ENCODE measurements at places on chromosomes 3 and 15. TPM values are rescaled to one million over a fixed set of nuclear protein-coding genes. Genes with fewer than 3 reads are reported as not detected.
A peak's percentile ranks its signal among the peaks of the same experiment; 100 is the strongest.

Gene ERICH6
- total RNA-seq = 0.09 TPM

GRCh38 chr3:191770541-191770940, 309.6 kb downstream of the PYDC2 start:
- DNase-seq = no peak

GRCh38 chr3:138867996-138868395, 33.3 kb upstream of the PIK3CB start:
- DNase-seq = peak; percentile 11

Gene SLC25A20
- total RNA-seq = 25.0 TPM

Data from astrocyte (in vitro differentiated cells and primary cell).